ENCODE measurements at places on chromosomes 7 and 10.

DNA sequence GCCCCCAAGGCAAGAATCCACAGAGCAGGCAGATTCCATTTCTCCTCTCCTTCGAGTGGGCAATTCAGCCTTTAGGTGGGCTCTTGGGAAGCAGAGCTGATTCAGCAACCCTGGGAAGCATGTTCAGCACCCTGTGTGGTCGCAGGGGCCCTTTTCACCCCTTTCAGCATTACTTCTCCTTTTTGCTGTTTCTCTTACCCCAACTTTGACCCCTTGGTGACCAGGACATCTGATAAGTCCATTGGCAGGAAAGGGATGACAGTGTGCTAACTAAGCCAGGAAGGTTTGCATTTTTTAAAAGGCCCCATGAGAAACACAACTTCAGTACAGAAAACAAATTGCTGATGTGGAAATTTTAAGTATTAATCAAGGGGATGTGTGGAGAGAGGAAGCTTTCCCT, 283.7 kb upstream of the NRP1 start:
- no peak for DNase-seq

DNA sequence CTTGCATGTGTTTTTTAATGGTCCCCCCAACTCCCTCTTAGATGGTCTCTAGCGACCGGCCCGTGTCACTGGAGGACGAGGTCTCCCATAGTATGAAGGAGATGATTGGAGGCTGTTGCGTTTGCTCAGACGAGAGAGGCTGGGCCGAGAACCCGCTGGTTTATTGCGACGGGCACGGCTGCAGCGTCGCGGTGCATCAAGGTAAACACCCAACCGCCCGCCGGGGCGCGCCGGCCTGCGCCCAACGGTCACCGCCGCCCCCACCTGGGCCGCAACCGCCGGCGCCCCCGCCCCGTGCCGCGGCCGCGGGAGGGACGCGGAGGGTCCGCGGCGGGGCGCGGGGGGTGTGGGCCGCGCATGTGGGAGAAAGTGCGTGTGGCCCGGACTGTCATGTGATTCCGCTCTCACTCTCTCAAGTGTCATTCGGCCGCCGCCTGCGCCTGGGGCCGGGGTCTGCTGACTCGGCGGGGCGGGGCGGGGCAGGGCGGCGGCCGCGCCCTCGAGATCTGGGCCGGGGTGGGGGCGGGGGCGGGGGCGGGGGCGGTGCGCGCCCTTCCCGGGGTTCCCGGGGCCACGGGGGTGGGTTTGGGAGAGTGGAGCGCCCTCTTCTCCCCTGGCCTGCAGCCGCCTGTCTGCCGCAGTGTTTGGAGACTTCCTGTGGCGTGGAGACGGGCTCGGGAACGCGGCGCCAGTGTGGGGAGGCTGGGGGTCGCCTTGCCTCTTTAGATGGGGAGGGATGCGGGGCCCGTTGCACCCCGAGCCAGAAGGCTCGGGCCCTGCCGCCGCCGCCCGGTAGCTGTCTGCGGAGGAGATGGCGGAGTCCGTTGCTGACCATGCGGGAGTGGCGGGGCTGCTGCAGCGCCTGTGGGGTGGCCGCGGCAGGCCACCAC, 817 bp downstream of the MLLT10 start:
- no peak for DNase-seq

DNA sequence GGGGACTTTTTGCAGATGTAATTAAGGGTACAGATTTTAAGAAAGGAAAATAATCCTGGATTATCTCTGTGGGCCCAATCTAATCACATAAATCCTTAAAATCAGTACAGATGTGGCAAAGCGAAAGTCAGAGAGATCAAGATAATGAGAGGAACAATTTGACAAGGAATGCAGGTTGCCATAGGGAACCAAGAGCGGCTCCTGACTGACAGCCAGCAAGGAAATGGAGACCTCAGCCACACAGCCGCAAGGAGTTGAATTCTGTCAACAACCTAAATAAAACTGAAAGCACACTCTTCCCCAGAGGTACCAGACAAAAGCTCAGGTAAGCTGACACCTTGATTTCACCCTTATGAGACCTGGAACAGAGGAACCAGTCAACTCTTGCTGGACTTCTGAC, 3.4 kb upstream of the PNPLA8 start:
- no peak for DNase-seq

DNA sequence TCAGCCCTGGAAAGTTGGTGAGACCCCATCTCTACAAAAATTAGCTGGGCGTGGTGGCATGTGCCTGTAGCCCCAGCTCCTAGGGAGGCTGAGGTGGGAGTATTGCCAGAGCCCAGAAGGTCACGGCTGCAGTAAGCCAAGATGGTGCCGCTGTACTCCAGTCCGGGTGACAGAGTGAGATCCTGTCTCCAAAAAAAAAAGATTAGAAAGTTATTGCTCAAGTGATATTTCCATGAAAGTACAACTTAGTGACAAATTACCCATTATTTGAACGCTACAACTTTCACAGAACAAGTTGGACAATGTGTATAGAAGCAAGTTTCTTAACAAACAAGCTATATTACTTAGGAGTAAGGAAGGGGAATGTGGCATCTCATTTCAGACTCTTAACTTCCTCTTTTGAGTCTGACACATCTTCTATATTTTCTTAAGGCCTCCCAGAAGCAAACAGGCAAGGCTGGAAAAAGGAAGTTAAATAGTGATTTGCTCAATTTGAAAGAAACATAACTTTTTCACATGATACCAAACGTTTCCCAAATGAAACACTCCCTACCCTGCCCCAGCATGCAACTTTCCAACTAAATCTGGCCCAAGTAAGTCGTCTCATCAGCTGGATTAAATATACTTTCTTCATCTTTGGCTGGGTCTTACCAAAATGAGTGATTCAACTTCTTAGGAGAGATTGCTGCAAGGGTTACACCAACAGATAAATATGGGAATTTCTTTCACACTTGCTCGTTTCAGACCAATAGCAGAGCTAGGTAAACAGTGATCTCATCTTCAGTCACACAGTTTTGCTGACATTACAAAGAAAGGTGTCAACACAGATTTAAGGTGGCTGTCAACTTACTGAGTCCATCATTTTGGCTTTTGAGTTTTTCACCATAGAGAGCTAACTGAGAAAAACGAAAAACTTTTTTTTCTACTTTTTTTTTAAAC, 66.3 kb upstream of the KLF6 start:
- no peak for DNase-seq

GRCh38 chr7:1895664-1896515, 225.8 kb downstream of the ELFN1 start:
- no peak for DNase-seq
